ENCODE measurements at places on chromosomes 16 and 17.

- DNase-seq = no peak
These were observed 236.8 kb downstream of the MSI2 start for GRCh38 chr17:57493171-57493570.

DNA sequence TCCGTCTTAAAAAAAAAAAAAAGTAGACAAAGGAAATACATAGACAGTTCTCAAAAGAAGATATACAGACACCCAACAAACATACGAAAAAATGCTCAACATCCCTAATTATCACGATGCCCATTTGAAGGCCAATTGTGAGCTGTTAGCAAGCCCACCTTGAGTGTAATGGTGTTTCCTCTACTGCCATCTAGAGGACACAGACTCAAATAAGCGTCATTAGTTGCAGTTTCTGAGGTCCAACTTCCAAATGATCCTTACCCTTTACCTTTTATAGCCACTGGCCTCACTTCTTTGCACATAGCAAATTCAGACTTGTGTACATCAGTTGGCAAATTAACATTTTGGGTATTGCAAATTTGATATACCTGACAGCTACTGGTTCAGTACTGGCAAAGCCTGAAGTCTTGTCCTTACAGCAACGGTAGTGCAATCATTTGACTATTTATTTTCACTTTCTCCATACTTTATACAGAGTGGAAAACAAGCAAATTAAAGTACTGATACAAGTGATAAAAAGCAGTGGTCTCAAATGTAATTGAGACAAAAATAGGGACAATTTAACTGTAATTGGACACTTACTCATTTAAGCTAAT lies 536.3 kb upstream of the EEF2KMT start:
- peak; percentile 20 for DNase-seq

GRCh38 chr17:19510903-19511302 lies 22.8 kb upstream of the SLC47A1 start:
- DNase-seq = no peak

DNA sequence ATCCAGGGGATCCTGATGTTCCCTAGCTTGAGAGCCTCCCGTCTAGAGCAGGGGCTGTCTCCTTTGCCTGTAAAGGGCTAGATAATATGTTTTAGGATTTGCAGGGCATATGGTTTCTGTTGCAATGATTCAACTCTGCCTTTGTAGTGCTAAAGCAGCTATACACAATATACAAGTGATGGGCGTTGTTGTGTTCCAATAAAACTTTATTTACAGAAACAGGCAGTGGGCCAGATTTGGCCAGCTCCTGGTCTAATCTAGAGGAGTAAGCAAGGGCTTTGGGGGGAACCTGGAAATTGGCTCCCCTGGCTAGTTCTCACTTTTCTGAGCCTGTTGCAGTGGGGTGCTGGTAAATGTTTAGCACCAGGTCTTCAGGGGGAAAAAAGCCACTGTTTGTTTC lies 13.8 kb downstream of the WWOX start:
- DNase-seq = no peak

DNA sequence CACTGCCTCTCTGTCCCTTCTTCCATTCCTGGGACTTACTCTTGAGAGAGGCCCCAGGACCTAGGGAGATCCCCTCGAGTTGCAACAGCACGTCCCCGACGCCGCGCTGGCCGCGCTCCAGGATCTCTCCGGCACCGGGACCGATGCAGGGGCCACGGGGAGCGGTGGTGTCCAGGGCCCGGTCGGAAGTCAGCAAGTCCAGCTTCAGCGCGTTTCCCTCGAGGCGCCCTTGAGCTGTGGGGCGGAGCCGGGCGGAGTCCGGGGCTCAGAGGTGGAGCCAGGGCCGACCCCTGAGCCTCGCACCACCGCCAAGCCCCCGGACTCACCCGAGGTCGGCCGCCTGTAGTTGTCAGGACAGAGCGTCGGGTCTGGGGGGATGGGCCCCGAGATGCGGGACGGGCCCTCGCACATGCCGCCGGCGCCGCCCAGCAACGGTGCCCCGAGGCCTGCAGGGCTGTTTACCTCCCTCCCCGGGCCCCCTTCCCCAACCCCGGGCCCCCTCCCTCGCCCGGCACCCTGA lies 458 bp downstream of the ENKD1 start:
- DNase-seq = no peak

GRCh38 chr17:7016418-7016817 lies 4.0 kb downstream of the RNASEK start:
- no peak for DNase-seq

DNA sequence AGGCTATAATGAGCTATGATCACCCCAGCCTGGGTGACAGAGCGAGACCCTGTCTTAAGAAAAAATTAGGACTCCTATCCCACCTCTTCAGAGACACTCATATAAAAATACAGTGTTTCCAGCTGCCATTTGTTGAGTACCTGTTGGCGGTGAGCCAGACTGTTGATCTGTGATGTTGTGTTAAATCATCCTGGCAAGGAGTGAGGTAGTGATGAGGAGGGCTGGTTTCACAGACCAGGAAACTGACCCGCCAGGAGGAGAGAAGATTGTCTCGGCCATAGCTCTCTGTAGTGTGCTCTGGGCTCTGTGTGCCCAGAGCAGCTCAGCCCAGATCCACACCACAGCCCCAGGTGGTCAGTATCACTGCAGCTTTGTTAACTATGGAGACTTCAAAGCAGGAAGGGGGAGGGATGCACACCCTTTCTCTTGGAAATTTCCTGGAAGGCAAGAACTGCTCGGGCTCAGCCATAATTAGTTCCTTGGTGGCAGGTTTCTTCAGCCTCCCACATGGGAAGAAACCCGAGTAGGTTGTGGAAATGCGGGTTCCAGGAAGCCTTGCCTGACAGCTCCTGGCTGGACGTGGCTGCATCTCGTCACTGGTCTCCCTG lies 343.0 kb downstream of the SNX29 start:
- DNase-seq = no peak

DNA sequence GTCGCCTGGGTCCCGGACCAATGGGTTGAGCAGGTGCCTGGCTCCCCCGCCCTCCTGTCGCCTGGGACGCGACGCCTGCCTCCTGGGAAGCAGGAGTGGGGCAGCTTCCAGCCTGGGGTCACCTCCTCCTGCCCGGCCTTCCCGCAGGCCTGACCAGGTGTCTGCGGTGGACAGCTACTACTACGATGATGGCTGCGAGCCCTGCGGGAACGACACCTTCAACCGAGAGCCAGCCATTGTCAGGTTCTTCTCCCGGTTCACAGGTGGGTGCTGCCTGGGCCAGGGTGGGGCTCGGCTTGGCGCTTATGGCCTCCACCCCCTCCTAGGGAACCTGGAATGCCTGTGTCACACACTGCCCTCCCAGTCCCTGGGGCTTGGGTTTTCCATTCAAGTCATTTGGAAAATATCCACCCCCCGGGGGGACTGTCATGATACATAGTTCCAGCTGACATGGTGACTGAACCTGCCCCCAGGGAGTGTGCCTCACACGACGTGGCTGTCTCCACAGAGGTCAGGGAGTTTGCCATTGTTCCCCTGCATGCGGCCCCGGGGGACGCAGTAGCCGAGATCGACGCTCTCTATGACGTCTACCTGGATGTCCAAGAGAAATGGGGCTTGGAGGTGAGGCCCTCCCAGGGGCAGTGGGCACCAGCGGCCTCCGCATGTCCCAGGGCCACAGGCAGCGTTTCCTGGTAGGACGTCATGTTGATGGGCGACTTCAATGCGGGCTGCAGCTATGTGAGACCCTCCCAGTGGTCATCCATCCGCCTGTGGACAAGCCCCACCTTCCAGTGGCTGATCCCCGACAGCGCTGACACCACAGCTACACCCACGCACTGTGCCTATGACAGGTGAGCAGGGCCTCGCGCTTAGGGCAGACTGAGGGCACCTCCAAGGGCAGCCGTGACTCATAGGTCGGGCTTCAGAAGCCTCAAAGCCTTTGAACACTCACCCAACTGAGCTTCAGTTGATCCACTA lies 2.3 kb downstream of the DNASE1 start:
- DNase-seq = no peak

DNA sequence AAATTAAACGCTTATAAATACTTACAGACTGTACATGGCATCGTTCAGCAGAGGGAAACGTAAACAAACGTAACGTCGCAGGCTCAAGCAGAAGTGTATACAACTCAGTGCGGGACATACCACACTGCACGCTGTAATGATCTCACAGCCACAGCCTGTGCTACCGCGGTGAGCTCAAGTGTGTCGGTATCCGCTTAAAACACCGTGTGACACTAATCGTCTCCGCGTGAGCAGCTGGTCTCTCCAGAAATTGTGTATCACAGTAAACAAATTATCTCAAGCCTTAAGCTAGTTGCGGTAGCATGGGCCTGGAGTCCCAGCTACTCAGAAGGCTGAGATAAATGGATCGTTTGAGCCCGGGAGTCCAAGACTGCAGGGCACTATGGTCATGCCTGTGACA lies 115.3 kb downstream of the ANKRD11 start:
- no peak for DNase-seq

GRCh38 chr17:31068291-31068690 lies 26.5 kb upstream of the NF1 start:
- DNase-seq = peak; percentile 25

DNA sequence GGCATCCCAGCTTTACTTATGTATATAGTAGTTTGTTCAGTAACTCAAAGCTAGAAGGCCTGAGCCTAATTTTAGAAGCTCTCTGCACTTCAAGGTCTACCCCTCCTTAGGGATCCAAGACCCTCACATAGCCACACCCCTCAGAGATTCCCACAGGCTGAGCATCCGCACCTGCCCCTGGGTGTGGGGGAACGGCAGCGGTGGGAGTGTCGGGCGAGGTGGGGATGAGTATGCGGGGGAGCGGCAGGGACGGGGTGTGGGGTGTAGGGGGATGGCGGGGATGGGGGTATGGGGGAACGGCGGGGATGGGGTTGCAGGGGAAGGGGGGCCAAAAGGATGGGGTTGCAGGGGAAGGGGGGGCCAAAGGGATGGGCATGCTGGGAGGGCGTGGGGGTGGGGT lies 24.9 kb upstream of the BEAN1 start:
- DNase-seq = no peak

DNA sequence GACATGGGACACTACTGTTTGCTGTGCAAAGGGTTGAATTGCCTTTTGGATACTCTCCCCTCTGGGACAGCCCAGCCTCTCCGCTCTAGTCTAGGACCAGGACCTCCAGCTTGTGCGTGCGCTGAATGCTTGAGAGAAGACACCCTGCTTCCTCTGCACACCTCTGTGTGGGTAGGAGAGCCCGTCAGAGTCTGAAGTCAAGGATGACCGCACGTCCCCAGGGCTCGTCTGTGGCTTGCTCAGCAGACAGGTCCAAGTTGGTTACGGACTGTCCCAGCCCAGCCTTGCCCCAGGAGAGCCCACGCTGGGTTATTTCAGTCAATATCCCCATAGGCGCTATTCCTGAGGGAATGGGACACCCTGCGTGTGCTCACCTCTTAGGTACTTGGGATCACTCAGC lies 3.7 kb downstream of the C16orf89 start:
- no peak for DNase-seq

DNA sequence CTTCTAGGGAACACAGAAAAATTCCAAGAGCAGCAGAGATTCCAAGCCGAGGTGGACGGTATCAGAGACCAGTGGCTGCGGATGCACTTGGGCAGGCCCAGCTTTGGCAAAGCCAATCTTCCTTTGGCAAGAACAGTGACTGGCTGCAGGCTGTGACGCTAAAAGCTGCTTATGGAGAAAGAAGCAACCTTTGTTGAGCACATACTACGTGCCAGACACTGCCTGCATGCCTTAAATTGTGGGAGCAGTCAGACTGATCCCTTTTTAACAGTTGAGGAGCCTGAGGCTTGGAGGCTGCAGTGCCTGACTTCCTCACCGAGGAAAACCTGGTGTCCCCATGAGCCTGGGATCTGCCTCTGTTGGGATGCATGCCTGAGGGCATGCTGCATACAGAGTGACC lies 69.0 kb upstream of the AMZ2 start:
- DNase-seq = no peak

DNA sequence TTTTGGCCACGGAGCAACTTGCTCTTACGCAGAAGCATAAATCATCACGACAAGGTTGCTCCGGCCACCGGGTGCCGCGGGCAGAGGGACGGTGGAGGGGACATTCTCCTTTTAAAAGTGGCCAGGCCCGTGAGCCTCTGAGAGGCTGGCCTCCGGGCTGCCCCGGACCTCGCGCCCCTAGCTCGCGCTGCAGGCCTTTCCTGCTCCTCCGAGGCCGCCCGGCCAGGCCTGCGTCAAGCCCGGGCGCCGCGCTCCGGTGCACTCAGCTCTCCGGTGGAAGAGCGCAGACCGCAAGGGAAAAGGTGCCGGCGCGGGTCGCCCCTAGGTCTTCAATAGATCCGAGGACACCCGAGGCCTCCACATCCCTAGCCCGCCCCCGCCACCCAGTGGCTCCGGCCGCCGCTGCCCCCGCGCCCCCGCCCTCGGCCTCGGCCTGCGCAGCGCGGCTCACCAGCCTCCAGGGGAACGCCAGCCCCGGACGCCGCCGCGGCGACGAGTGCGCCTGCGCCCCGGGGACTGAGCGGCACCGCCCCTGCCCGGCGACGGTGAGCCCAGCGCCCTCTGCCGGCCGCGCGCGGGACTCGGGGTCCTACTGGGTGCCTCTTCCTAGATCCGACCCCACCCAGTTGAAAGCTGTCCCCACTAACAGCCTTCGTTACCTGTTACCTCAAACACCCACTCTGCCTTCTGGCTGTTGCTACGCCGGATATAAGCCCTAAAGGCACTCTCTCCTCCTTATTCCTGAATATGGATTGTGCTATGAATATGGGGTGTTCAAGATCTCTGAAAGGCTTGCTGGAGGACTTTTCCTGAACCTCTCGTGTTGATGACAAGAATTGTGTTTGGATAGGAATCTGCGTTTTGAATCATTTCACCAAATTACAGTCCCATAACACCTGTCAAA lies at the start of gene LYRM9:
LYRM9 (minus strand) TSS at position 500 of the 904 bp plus-strand sequence. CDS start 10,671 bp downstream, outside the sequence.
- DNase-seq = no peak

DNA sequence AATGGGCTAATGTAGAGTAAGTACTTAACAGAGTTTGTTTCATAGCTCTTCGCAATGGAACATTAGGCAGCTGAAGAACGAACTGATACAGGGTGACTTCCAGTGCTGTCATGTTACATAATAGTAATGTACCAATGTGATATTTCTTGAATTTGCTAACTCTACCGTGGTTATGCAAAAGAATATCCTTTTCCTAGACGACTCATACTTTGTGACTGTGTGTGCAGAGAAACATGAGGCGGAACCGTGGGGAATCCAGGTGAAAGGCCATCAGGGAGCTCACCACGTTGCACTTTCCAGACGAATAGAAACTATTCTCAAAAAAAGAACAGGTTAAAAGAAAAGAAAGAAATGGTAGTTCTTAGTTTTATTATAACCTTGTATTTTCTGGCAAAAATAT lies 13.2 kb downstream of the NOB1 start:
- DNase-seq = no peak

Measured in iPS DF 19.7 (cell line).